ENCODE measurements at places on chromosomes 2 and 18. TPM values are rescaled to one million over a fixed set of nuclear protein-coding genes. Genes with fewer than 3 reads are reported as not detected.

The GAREM2 gene
- total RNA-seq = 2.2 TPM

GRCh38 chr2:25265802-25266201 lies 75.9 kb downstream of the DNMT3A start:
- DNase-seq = no peak
- no peaks in the 10 kb centered on the region for H3K4me1 ChIP-seq
- H3K27me3 ChIP-seq = no peaks in the 10 kb centered on the region
- no peak overlapping the region for H3K4me3 ChIP-seq

DNA sequence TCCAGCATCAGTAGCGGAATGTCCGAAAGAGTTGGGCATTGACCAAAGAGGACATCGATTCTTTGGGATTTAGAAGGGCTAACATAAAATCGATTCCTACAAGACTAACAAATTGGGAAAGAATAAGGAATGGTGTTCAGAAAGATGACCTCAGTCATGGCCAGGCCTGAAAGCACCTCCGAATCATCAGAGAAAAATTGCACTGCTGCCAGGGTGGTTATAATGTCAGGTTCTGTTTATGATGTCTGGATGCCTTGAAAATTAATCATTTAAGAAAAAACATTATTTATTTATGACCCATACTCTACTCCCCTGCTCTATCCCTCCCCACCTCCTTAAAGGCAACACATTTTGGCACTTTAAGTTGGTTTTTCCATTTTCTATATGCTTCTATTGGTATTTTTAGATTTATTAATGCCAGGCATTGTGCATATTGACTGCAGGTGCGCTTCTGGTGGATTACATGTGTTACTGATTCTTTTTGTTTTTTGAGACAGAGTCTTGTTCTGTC lies 104.7 kb downstream of the MYCN start:
- no peak for DNase-seq
- no peak overlapping the region for H3K4me3 ChIP-seq

GRCh38 chr2:111535404-111535803 lies 348.6 kb downstream of the ANAPC1 start:
- peaks cover 23% of the 10 kb centered on the region for H3K4me1 ChIP-seq
- no peaks in the 10 kb centered on the region for H3K36me3 ChIP-seq
- DNase-seq = peak; percentile 49
- H3K27me3 ChIP-seq = no peaks in the 10 kb centered on the region
- no peak overlapping the region for H3K4me3 ChIP-seq
- H3K27ac ChIP-seq = peak overlapping the region; percentile 48
